ENCODE measurements at places on chromosomes 13 and 19. TPM values are rescaled to one million over a fixed set of nuclear protein-coding genes. Genes with fewer than 3 reads are reported as not detected.
A peak's percentile ranks its signal among the peaks of the same experiment; 100 is the strongest.

DNA sequence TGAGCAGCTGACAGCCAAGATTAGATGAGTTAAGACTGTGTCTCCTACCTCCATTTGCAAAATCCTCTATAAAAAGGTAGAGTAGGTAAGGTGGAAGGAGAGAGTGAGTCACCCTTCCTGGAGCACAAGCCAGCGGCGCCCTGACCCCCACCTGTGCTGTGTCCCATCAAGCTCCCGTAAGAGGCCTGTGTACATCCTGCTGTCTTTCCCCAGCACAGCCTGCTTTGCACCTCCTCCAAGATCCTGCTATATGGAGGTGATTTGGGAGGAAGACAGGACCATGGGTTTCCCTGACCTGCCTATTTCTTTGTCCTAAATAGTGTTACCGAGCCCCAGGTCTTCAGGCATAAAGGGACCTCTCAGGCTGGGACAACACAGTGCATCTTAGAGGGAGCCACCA is 62.3 kb upstream of the UQCRFS1 start:
- no peak for DNase-seq

- no peak for DNase-seq
Observed at GRCh38 chr19:53007200-53007599, 6.5 kb upstream of the ERVV-1 start.

GRCh38 chr13:39385621-39386231 is 217.3 kb downstream of the LHFPL6 start:
- DNase-seq, result peak; percentile 47

GRCh38 chr19:12949363-12950283 is 4.0 kb downstream of the RAD23A start:
- DNase-seq, result no peak

DNA sequence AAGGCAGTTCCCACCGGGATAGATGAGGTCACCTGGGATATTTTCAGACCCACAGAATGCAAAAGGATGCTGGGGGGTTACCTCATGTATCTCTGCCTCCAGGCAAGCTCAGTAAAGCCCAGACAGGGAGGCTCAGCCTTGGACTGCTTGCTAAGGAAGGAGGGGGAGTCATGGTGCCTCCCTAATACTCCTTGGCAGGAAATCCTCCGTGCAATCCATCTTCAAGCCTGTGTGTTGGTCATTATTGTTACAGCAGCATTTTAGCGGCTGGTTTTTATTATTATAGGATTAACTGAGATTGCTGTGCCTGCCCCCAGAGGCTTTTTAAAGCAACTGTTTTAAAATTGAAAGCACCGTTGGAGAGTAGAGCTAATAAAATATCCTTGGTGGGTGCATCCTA is 188.5 kb upstream of the UBL3 start:
- no peak for DNase-seq

DNA sequence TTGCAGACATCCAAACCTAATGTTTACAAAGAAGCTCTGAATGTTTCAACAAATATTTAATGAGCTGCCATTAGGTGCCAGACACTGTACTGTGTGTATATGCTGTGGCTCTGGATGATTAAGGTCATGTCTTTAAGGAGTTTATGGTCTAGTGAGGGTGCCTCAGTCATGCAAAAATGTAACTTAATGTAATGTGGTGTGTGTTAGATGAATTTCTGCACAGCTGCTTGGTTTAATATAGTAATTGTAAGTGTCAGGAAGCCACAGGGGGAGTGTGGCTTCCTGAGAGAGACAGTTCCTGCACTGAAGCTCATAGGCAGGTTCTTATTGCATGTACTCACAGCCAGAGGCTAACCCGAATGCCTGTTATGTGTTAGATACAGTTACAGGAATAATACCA is 43.3 kb downstream of the SPATA13 start:
- no peak for DNase-seq

DNA sequence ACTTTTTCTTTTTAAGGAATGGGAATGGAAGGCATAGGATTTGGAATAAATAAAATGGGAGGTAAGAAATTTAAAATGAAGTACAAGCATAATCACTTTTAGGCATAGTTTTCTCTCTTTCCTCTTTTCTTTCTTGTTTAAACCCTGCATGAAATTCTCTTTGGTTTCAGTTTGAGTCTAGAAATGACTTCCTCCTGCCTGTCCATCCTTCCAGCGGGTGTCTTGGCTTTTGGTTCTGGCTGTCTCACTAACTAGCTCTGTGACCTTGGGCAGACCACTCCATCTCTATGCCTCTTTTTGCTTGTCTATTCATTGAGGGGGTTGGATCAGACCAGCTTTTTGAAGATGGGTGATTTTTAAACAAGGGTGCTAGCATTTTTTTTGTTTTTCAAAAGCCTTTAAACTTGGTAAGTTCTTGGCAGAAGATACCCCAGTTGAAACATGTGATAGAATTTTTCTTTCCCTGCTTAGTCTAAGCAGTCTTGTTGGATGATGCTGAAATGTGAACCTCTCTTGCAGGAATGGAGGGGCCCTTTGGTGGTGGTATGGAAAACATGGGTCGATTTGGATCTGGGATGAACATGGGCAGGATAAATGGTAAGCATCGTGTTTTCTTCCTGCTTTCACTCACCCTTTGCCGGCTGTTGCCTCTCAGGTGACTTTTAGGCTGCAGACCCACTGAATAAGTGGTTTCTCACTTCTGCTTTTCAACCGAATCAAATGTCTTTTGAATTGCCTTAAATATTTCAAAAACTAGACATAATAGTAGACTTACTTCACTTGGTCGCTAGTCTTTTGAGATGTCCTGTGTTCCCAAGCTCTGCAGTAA is 28.6 kb downstream of the PRAM1 start:
- no peak for DNase-seq

DNA sequence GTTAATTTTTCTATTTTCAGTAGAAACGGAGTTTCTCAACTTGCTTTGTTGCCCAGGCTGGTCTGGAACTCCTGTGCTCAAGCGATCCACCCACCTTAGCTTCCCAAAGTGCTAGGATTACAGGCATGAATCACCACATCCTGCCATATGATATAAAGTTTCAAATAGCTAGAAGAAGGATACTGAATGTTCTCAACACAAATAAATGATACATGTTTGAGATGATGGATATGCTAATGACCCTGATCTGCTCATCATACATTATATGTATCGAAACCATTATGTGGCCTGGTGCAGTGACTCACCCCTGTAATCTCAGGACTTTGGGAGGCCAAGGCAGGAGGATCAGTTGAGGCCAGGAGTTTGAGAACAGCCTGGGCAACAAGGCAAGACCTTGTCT is 11.5 kb downstream of the CIB3 start:
- DNase-seq, result no peak

- no peak for DNase-seq
Observed at GRCh38 chr13:94061301-94061700, 418.2 kb downstream of the DCT start.

- no peak for DNase-seq
Observed at GRCh38 chr13:31996601-31997000, 35.0 kb upstream of the FRY start.

- DNase-seq, result no peak
Observed at GRCh38 chr19:48483301-48483700, 14.1 kb downstream of the CYTH2 start.

DNA sequence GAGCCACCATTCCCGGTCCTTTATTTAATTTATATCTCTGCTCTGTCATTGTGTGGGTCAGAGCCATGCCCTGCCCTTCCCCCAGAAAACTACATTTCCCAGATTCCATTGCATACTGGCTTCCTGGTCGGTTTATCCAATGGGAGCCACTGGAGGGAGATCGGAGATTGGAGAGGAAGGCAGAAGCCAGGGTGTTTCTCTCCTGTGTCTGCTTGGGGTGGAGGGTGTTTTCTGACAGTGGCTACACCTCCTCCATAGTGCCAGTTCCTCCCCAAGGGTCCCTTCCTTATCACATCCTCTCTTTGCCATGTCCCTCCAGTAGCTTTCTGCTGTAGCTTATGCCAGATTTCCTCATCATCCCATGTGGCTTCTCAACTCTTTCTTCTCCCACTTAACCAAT is 19.0 kb downstream of the OLFM2 start:
- peak; percentile 76 for DNase-seq

DNA sequence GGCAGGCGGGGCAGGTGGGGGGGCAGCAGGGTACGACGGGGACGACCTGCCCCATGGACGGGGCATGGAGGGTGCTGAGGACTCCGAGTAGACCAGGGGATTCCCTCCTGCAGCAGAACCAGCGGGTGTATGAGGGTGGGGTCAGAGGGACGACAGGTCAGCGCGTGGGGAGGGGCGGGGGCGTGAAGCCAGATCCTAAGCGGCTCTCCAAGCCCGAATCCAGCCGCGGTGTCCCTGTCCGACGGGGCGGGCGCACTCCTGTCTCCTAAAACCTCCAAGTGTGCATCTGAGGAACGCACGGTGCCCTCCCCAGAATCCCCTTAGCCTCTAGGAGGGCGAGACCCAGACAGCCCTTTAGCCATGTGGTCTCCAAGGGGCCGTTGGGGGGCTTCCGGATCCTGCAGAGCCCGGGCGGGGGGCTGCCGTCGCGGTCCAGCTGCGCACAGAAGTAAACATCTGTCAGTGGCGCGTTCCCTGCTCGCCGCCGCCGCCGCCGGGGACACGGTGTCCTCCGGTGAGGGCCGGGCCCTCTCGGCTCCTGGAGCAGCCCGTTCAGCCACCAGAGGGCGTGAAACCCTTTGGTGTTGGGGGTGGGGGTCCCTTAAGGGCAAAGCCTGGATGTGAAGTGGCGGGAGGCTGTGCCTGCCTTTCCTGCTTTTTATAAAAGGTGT is 730 bp downstream of the NRTN start:
- DNase-seq, result peak; percentile 90

Gene FSD1
- total RNA-seq, result 53.9 TPM

Gene FPR3
- total RNA-seq, result not detected

Gene NFIX
- total RNA-seq, result 0.31 TPM

Gene ZNF416
- 11.4 TPM for total RNA-seq

Data from H9 (cell line).